ENCODE measurements at places on chromosomes 6 and 20.

DNA sequence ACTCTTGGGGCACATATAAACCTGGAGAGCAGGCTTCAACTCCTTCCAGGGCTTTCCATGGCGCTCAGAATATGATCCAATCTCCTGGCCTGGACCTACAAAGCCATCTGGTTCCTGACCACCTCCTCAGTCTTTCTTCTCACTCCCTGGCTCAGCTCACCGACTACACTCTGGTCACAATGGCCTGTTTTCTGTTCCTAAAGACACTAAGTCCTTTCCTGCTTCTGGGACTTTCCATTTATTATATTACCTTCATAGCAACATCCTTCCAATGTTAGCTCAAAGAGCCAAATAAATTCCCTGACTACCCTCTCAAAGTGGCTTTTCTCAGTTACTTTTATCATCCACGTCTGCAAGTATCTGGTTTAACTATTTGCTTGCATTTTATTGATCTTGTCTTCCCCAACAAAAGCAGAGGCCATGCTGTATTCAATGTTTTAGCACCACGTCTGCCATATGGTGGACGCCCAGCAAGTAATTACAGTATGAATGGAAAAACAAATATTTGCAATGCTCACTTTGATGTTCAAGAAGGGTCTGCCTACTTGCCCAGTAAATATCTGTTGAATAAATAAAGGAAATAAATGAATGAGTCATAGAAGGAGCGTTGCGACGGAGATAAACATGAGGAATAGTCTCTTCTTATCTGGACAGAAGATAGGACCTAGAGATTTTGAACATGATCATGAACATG, 328.4 kb downstream of the ESR1 start:
- peak; percentile 61 for DNase-seq

- no peak for DNase-seq
Measured at GRCh38 chr6:90456001-90456400, 130.9 kb downstream of the MAP3K7 start.

DNA sequence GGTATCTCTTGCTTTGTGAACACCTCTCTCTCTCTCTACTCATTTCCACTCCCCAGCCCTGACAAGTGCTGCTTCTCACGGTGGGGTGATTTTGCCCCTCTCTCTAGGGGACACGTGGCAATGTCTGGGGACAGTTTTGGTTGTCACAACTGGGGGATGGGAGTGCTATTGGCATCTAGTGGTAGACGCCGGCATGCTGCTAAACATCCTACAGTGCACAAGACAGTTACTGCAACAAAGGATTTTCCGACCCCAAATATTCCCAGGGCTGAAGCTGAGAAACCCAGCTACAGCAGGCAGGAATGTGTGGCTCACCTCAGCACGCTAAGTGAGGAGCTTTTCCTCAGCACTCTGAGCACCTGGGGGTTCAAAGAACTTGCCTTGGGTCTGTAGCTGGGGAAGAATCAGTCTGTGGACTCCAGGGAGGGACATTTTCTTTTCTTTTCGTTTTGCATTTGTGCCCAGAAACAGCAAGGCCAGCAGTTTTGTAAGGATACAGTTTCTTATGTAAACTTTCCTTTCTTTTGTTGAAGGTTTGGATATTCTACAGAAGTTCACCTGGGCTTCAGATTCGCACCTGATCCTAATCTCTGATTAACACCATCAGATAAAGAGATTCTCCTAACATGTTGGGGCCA, 246.9 kb upstream of the ZFP64 start:
- no peak for DNase-seq

GRCh38 chr6:109302176-109302575, 80.1 kb downstream of the CD164 start:
- no peak for DNase-seq

DNA sequence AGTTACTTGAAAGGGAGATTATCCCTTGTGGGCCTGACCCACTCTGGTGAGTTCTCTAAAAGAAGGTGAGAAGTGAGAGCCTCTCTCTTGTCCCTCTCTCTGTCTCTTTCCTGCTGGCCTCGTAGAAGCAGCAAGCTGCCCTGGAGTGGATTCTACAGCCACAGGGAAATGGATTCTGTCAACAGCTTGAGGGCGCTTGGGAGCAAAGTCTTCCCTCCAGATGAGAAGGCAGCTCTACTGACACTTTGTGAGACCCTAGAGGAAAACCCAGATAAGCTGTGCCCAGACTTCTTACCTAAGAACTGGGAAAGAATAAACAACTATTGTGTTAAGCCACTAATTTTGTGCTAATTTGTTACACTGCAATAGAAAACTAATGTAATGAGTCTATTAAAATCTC, 39.9 kb downstream of the ANKRD60 start:
- DNase-seq, result no peak

- no peak for DNase-seq
Measured at GRCh38 chr6:111759331-111759835, 113.9 kb downstream of the FYN start.

DNA sequence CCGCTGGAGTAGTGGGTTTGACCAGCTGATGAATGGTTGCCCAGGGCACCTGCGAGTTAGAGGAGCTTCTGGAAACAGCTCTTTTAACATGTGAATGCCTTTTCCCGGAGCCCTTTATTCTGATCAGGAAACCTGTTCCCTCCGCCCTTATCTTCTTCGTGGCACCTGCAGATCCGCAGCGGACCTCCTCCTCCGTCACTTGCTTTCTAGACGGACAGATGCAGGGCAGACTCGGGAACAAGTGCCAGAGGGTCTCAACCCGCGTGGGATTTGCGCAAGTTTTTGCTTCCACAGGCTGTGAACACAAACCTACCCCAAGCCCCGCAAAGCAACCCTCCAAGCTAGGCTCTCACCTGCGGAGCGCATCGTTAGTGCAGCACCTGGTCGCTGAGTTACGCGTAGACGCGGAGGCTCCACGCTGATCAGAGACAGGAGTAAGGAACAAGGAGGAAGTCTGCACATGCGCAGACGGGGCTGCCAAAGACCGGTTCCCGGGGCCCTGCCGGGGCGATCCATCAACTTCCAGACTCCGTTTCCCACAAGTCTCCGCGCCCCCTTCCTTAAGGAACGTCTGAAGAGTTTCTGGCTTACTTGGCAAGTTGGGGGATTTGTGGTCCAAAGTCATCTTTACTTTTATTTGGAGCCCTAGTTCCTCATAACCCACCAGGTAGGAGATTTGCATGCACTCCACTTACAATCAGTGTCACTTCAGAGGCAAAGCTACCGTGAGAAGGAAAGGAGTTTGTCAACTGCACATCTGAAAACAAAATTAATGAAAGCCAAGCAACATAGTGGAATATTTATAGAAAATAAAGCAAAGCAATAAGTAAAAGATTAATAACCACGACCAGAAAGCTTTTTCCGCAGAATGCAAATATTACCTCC, 52.7 kb upstream of the ELMO2 start:
- DNase-seq, result peak; percentile 67

- no peak for DNase-seq
Measured at GRCh38 chr6:88359530-88360202, 193.5 kb upstream of the CNR1 start.

DNA sequence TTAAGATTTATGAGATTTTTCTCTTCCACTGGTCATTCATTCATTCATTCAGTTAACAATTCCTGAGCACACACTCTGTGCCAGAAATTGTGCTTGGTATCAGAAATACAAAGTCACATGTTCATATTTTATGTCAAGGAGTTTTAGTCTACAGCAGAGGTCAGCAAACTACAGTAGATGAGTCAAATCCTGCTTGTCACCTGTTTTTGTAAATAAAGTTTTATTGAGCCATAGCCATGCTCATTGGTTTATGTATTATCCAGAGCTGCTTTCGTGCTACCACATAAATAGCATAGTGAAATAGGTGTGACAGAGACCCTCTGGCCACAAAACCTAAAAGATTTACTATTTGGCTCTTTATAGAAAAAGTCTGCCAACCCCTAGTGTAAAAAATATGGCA, 46.8 kb downstream of the THEMIS start:
- DNase-seq, result no peak

DNA sequence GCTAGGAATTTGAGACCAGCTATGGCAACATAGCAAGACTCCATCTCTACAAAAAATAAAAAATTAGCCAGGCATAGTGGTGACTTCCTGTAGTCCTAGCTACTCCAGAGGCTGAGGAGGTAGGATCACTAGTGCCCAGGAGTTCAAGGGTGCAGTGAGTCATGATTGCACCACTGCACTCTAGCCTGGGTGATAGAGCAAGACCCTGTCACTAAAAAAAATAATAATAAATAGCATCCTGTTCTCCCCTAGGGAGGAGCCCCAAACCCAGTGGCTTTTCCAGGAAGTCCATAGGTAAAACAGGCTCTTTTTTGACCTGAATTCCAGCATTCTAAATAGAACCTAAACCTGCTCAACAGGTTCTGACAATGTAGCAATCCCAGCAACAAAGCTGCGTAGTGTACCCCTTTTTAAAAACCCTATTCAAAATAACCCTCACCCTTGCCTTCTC, 192.0 kb downstream of the ALDH8A1 start:
- DNase-seq, result no peak

GRCh38 chr6:169745405-169745804, 6.0 kb downstream of the DYNLT2 start:
- no peak for DNase-seq

DNA sequence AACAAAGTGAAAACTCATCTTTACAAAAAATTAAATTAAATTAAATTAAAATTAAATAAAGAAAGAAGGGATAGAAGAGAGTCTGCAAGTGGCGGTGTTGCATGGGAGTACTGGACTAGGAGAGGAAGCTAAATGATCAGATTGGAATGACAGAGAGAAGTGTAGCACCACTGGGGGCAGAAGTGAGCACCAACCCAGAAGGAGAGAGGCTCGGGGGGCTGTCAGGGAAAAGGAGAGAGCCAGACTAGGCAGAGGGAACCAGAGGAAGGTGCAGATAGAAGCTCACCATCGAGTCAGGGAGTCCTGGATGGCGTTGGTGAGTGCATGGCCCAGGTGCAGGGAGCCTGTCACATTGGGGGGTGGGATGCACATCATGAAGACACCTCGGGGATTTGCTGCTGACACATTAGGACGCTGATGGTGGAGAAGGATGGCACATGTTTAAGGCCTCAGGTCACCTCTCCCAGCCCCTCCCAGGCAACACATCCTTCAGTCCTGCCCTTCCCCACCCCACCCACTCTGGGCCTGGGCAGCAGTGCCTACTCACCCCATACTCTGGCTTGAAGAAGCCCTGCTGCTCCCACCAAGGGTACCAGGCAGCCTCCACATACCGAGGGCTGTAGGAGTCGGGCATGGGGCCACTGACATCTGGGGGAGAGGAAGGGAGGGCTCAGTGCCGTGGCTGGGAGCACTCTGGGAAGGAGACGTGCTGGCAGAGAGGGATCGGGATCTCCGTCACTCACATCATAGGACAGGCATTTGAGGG, 4.0 kb downstream of the VARS1 start:
- peak; percentile 24 for DNase-seq

GRCh38 chr20:39879296-39879695, 809.7 kb downstream of the MAFB start:
- no peak for DNase-seq

GRCh38 chr6:5537967-5538366, 276.7 kb downstream of the FARS2 start:
- no peak for DNase-seq

DNA sequence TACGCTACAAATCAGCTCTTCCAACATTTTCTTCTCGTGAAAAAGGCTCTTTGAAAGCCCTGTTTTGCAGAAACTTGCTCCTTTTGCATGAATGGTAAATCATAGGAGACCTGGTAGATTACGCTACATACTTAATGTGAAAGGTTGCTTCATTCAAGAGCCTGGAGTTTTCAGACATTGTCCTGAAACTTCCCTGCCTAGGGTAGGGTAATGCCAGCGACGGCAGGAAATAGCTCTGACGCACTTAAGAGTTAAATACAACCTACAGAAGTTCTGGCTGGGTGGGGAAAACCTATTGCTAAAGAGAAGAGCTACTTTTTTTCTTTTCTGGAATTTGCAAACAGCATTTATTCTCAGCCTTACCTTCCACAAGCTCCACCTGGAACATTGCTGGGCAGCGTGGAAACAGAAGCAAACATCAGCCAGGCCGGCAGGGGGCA, 144.5 kb downstream of the LPA start:
- peak; percentile 45 for DNase-seq

- DNase-seq, result no peak
Measured at GRCh38 chr20:60030471-60030870, 72.2 kb downstream of the CDH26 start.

- DNase-seq, result no peak
Measured at GRCh38 chr6:35730745-35731413, 6.0 kb upstream of the ARMC12 start.

GRCh38 chr20:10902174-10902573, 228.4 kb upstream of the JAG1 start:
- no peak for DNase-seq

GRCh38 chr6:159116343-159116742, 52.9 kb upstream of the FNDC1 start:
- no peak for DNase-seq

GRCh38 chr6:169490246-169490641, 211.6 kb downstream of the WDR27 start:
- peak; percentile 4 for DNase-seq

DNA sequence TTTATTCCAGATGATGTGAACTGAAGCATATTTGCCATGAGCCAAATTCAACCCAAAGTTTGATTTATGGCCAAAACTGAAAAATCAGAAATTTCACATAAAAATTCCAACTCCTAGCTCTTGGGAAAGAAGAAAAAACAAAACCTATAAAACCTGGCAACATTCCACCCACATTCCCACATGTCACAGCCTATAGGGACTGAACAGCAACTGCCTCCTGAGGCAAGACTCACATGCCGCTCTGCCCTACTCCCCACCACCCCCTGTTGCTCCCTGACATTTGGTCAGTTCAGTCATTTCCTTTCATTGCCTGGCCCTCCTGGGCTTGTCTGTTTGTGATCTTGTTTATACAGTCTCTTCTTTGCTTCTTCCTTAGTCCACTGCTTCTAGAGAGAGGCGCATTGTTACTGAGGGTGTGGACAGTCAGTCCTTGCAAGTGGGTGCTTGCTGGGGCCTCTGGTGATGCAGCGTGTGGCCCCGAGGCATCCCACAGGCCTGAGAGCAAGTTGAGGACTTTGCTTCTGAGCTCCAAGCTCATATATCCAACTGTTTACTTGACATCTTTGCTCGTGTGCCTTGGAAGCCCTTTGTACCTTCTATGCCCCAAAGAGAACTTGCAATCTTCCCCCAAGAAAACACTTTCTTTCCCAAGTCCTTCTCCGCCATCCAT, 31.4 kb downstream of the NFATC2 start:
- DNase-seq, result no peak

GRCh38 chr6:73657201-73657600, 3.4 kb upstream of the SLC17A5 start:
- no peak for DNase-seq

GRCh38 chr6:35498422-35499067, 1.7 kb upstream of the TEAD3 start:
- no peak for DNase-seq
